ENCODE measurements at places on chromosomes 12 and 14.

DNA sequence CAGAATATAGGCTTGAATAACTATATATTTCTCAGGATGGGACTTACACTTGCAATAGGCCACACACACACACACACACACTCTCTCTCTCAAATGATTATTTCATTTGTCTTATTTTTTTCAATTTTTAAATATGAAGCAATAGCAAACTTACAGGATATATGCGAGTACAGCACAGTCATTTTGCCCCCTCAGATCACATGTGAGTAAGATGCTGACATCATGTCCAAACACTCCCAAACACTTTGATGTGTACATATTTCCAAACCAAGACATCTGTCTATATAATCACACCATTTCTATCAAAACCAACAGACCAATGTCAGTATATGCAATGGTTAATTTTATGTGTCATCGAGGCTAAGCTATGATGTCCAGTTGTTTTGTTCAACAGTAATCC, 1535.9 kb upstream of the FLRT2 start:
- no peak for DNase-seq

DNA sequence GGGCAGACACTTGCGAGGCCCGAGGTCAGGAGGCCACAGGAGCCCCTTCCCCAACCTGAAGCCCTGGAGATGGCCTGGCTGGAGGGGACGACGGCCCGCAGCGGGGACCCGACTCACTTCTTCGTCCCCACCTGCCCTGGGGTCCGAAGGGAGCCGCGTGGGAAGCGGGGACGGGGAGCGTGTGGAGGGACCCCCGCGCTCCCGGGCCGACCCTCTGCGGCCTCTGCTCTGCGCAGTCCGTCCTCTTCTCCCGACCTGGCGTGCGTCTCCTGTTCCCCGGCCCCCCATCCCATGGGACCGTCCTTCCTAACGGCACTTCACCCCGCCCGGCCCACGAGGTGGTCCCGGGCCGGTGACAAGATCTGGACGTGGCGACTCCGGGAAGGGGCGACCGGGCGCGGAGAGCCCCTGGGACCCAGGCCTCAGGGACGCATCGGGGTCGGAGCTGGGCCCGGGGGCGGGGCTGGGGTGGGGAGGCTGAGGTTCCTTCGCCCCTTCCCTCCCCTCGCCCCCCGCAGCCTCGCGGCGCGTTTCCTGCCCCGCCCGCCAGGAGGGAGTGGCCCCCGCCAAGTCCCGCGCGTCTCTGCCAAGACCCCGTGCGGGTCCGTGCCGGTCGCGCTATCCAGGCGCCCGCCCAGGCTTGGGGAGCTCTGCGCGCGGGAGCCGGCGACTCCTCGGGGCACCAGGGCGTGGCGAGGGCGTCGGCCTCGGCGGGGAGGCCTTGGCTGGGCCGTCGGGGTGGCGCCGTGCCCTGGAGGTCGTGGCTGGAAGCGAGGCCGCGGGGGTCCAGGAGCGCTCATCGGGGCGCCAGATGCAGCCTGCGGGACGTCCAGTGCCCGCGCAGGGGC, 97.1 kb downstream of the TNFAIP2 start:
- DNase-seq = no peak

DNA sequence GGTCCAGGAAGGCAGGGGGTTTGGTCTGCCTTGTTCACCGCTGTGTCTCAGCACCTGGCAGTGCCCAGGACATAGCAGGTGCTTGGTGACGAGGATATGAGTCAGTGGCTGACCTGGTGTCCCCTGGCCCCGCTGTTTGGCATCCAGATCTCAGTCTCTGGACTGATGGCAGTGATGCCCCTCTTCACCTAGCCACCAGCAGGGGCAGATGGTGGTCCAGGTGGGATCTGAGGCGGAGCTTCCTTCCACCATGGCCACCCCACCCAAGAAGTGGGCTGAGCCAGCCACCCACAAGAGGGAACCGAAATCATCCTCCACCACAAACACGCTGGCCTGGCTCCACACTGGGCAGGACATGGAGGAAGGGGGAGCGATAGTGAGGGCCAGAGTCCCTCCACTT, 16.1 kb upstream of the SH2B3 start:
- DNase-seq = no peak

- no peak for DNase-seq
Observed at GRCh38 chr12:101207086-101207780, 2.8 kb downstream of the SLC5A8 start.

GRCh38 chr14:76261371-76261811, 109.7 kb downstream of the GPATCH2L start:
- no peak for DNase-seq

DNA sequence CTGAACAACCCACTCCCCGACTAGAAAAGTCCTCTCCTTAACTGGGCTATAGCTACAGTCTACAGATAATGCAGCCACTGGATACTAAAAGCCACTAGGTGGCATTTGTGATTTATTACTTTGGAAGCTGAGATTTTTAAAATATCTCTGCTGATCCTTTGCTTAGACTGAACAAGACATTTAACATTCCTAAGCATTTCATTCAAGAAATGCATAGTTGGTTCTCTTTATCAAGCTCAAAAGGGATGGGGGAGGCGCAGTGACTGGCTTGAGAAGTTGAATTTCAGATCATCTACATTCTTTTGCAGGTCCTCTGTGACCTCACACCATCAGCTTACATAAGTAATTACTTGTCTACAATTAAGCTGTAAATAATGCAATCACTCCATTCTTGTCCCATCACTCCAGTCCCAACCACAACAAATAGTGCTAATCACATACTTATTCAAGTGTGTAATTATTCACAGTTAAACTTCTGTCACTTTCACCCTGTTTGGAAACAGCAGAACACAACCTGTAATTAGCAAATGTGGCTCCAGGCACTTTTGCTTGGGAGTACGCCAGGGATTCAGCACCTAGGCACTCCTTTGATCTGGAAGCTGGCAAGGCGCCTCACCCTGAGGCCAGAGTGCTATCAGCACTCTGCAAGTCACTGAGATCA, 203.6 kb downstream of the NOVA1 start:
- DNase-seq = no peak

DNA sequence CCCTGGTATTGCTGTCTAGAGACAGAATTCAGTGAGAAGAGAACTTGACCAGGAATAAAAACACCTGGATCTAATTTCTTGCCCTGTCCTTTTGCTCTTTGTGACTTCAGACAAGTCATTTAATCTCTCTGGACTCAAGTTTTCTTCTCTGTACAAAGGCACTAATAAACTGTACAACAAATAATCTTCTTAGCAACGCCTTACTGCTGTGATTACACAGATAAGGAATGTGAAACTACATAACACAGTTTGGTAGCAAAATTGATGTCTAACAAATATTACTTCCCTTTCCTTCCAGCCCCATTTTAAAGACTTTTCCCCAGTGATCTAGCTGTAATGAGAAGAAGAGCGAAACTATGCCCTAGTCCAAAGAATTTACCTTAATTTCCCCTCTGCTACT, 69.3 kb downstream of the BCAT1 start:
- DNase-seq = no peak

DNA sequence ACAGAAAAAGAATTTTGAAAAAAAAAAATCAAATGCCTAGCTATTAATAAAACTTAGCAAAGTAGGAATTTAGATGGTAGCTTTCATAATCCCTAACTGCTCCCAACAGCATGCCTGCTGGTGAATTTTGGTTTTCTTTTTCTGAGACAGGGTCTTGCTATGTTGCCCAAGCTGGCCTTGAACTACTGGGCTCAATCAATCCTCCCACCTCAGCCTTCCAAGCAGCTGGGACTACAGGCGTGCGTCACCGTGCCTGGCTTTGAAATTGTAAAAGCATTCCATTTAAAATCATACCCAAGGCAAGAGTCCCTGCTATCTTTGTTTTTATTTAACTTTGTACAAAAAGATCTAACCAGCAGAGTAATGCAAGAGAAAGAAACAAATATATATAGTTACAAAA, 20.7 kb downstream of the FBXO21 start:
- DNase-seq = no peak

GRCh38 chr12:15719230-15719629, 70.0 kb downstream of the EPS8 start:
- no peak for DNase-seq

GRCh38 chr12:13126494-13126893, 23.0 kb upstream of the GSG1 start:
- no peak for DNase-seq
